Uterus (tissue), 4 donors: ENCODE measurements at places on chromosomes 1 and 21. TPM values are rescaled to one million over a fixed set of nuclear protein-coding genes. Genes with fewer than 3 reads are reported as not detected.

DNA sequence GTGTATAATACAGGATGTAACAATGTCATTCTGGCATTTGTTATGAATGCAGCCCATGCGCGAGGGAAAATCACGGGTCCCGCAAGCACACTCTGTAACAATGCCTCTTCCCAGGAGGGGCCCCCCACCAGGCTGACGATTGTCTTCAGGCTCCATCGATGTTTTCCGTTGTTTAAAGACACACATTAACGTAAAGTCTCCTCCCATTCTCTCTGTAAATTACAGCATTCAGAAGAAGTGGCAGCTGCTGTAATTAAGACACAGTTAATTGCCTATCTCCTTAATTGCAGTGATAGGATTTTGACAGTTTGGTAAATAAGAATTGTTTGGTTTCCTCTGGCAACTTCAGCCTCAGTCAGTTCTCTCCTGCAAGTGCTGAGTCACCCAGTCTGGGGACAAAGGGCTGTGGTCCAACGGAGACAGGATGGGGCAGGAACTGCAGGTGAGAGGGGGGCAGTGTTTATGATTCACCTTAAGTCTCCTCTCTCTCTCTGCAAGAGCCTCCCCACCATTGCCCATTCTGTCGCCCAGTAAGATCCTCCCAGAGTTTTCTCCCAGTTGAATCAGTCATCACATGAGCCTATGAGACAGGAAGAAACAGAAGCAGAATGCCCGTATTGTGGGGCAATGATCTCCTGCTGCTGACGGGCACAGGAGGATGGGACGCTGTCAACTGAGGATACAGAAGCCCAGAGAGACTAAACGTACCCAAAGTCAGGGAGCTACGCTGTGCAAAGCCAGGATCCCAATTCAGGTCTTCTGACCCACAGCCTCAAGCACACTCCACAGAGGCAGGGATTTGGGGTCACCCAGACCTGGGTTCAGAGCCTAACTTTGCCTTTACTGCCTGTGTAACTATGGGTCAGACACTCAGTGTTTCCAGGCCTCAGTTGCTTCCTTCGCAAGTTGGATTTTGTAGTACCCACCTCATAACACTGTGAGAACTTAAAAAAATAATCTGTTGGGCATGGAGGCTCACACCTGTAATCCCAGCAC lies 110.0 kb downstream of the ADSS2 start:
- no peaks in the 10 kb centered on the region for H3K27me3 ChIP-seq
- DNase-seq = no peak
- H3K27ac ChIP-seq = no peak overlapping the region
- H3K4me1 ChIP-seq = no peaks in the 10 kb centered on the region

RXRG gene
- under 0.01 TPM for total RNA-seq

DNA sequence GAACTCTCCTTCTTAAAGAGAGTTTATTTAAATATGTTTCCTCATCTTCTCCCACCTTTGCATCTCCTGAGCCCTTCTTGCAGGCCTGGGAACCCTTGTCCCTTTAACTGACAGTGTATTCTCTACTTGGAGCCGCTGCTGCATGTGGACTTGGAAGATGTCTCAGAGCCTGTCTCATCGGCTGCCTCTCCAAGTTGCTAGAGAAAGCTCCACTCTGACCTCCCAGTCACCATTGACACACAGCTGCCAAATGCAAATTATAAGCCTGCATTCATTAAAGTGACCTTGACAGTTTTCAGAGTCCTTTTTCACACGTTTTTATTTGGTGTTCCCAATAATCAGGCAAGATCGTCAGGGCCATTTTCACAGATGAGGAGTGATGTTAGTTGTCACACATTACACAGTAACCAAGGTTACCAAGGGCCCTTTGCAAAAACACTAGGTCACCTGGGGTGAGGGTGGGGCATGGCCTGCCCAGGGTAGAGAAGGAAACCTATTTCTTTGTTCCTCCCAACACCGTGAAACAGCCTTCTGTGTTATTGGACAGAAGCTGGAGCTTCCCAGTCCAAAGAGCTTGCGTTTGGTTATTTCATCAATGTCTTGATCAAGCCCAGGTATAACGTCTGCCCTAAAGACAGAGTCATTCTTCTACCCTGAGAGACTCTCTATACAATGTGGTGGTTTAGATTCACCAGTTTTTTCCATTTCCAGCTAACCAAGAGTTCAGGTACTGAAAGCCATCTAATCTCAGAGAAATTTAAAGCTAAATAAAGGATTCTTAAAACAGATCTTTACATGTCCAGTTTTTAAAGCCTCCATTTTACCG lies 164.1 kb downstream of the GALNT2 start:
- H3K27me3 ChIP-seq = no peaks in the 10 kb centered on the region
- H3K4me1 ChIP-seq = no peaks in the 10 kb centered on the region
- no peak overlapping the region for H3K27ac ChIP-seq
- no peak for DNase-seq

GRCh38 chr1:200624679-200625335 lies 4.3 kb upstream of the KIF14 start:
- H3K4me3 ChIP-seq = no peak overlapping the region
- H3K36me3 ChIP-seq = no peaks in the 10 kb centered on the region
- H3K27ac ChIP-seq = no peak overlapping the region
- H3K4me1 ChIP-seq = no peaks in the 10 kb centered on the region
- DNase-seq = no peak
- H3K27me3 ChIP-seq = no peaks in the 10 kb centered on the region

ATP6V1G3 gene
- total RNA-seq = not detected

OR2AK2 gene
- total RNA-seq = not detected

- no peaks in the 10 kb centered on the region for H3K4me1 ChIP-seq
- no peak overlapping the region for H3K4me3 ChIP-seq
- H3K27me3 ChIP-seq = no peaks in the 10 kb centered on the region
- no peaks in the 10 kb centered on the region for H3K36me3 ChIP-seq
- no peak overlapping the region for H3K27ac ChIP-seq
Observed at GRCh38 chr1:234452406-234452965, 26.5 kb downstream of the TARBP1 start.

DNA sequence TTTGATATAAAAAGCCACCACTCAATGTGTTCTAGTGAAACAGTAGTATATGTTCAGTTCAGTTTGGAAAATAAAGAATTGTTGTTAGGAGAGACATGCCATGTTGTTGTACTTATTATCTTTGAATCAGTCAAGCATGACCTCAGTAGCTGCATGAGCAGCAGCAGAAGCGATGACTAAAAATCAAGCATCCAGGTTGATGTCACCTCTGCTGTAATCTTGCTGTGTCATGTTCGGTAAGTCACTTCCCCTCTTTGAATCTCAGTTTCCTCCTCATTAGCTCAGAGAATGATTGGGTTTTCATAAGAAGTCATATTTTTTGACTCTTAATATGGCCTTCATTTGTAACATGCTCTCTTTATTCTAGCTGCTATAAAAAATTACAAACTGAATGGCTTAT lies 428.4 kb upstream of the B3GALT2 start:
- no peak for DNase-seq
- no peaks in the 10 kb centered on the region for H3K4me1 ChIP-seq
- no peaks in the 10 kb centered on the region for H3K27me3 ChIP-seq
- no peaks in the 10 kb centered on the region for H3K36me3 ChIP-seq
- H3K4me3 ChIP-seq = no peak overlapping the region

DNA sequence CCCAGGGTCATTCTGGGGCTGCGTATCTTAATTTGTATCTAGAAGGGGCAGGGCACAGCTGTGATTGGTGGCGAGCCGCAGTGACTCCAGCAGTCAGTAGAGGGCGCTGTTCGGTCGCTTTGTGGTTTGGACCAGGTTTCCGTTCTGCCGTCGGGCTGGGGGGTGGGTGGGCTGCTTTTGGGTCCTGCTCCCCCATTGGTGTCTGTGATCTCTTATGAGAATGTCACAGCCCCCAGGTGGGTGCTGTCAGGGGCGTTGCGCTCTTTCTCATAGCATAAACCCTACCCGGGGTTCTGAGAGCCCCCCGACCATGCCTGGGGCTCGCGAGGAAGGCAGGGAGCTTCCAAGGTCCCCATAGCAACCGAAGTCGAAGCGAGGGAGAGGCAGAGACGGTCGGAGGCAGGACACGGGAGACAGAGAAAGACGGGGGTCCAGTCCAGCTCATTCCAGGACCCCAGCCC lies 5.4 kb downstream of the TFF3 start:
- H3K27me3 ChIP-seq = no peaks in the 10 kb centered on the region
- H3K27ac ChIP-seq = no peak overlapping the region
- H3K4me1 ChIP-seq = no peaks in the 10 kb centered on the region

GRCh38 chr1:42552636-42553035 lies 89.5 kb downstream of the CCDC30 start:
- H3K27me3 ChIP-seq = no peaks in the 10 kb centered on the region
- no peak overlapping the region for H3K27ac ChIP-seq
- DNase-seq = no peak
- no peak overlapping the region for H3K4me3 ChIP-seq
- H3K4me1 ChIP-seq = no peaks in the 10 kb centered on the region
- H3K36me3 ChIP-seq = no peaks in the 10 kb centered on the region

PLA2G2F gene
- total RNA-seq = not detected

DNA sequence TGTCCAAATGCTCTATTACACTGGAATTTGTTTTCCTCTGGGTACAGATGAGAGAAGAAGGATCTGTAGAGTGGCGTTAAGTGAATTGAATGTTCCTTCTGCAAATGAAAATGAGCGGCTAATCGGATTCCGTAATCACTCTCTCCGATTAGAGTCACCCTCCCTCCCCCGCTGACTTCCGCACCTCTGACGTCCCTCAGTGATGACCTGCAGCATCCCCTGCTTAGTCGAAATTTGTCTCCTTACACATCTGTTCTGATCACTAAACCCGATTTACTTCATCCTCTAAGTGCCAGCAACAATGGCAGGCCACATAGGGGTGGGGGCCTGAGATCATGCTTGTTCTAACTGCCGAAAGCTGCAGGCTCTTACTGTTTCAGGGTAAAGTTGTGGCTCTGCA lies 378.7 kb downstream of the SEC16B start:
- no peak for DNase-seq
- H3K27me3 ChIP-seq = no peaks in the 10 kb centered on the region
- no peaks in the 10 kb centered on the region for H3K4me1 ChIP-seq
- H3K36me3 ChIP-seq = no peaks in the 10 kb centered on the region
- H3K27ac ChIP-seq = no peak overlapping the region

GRCh38 chr1:183776731-183777130 lies 28.2 kb upstream of the RGL1 start:
- H3K36me3 ChIP-seq = no peaks in the 10 kb centered on the region
- DNase-seq = no peak
- no peak overlapping the region for H3K4me3 ChIP-seq
- H3K27ac ChIP-seq = no peak overlapping the region
- H3K27me3 ChIP-seq = no peaks in the 10 kb centered on the region

TAS1R1 gene
- not detected for total RNA-seq

DNA sequence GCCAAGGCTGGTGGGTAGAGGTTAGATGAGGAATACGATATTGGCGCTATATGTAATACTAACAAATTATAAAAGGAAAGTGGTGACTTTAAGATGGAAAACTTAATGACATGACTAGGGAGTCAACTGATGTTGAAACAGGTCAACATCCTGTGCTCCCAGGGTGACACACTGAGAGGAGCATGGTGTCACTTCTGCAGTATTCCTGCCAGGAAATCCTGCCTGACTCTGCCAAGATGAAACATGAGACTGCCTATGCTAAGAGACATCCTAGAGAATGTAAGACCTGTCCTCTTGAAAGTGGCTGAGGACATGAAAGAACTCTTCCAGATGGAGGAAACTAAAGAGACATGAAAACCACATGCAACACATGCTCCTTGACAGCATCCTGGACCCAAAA lies 65.0 kb upstream of the KCND3 start:
- no peaks in the 10 kb centered on the region for H3K27me3 ChIP-seq
- no peak overlapping the region for H3K4me3 ChIP-seq

OR2L8 gene
- total RNA-seq = not detected

- no peaks in the 10 kb centered on the region for H3K27me3 ChIP-seq
- H3K4me3 ChIP-seq = no peak overlapping the region
- no peaks in the 10 kb centered on the region for H3K4me1 ChIP-seq
- H3K36me3 ChIP-seq = no peaks in the 10 kb centered on the region
- DNase-seq = no peak
- no peak overlapping the region for H3K27ac ChIP-seq
Observed at GRCh38 chr1:241677201-241677600, 25.1 kb downstream of the WDR64 start.

CD1D gene
- 1.8 TPM for total RNA-seq

PCP4 gene
- total RNA-seq = 32.4 TPM

DNA sequence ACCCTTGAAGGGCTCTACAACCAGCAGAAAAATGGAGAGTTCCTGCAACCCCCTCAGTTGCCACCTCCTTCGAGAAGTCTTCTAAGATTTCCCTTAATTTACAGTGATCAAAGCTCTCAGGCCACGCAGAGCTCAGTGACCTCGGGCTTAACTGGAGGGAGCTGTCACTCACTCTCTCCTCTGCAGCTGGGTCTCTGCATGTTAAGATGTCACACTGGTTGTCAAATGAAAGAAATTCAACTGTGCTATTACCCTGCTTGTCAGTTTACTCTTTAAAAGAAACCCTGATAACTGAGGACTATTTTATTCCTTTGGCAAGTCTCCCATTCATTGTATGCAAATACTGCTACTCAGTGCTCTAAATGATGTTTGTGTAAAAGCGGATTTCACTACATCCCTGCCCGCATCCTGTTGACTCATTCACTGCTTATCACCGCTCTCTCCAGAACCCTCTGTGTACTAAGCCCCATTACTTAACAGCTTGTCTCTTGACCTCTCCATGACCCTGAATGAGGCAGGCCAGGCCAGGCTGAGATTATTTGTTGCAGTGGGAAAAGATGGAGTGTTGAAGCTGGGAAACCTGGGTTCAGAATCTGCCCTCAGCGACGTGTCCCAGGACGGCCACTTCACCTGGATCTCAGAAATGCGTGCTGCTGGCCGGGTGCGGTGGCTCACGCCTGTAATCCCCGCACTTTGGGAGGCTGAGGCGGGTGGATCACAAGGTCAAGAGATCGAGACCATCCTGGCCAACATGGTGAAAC lies 13.7 kb downstream of the DHRS3 start:
- no peak overlapping the region for H3K4me3 ChIP-seq
- H3K27me3 ChIP-seq = no peaks in the 10 kb centered on the region
- peak; percentile 70 for DNase-seq
- peak overlapping the region; percentile 39 for H3K27ac ChIP-seq
- no peaks in the 10 kb centered on the region for H3K36me3 ChIP-seq

GRCh38 chr1:41515778-41516167 lies 31.3 kb upstream of the EDN2 start:
- no peaks in the 10 kb centered on the region for H3K27me3 ChIP-seq
- DNase-seq = no peak
- H3K4me1 ChIP-seq = no peaks in the 10 kb centered on the region
- H3K36me3 ChIP-seq = no peaks in the 10 kb centered on the region
- H3K27ac ChIP-seq = no peak overlapping the region
- no peak overlapping the region for H3K4me3 ChIP-seq
